ENCODE measurements at places on chromosomes 5 and 9.
A peak's percentile ranks its signal among the peaks of the same experiment; 100 is the strongest.

- DNase-seq = no peak
Measured at GRCh38 chr5:56148453-56148971, 84.6 kb downstream of the ANKRD55 start.

GRCh38 chr5:9189681-9190080 lies 356.2 kb downstream of the SEMA5A start:
- DNase-seq = no peak

GRCh38 chr9:98010445-98010844 lies 27.3 kb downstream of the ANP32B start:
- peak; percentile 11 for DNase-seq

DNA sequence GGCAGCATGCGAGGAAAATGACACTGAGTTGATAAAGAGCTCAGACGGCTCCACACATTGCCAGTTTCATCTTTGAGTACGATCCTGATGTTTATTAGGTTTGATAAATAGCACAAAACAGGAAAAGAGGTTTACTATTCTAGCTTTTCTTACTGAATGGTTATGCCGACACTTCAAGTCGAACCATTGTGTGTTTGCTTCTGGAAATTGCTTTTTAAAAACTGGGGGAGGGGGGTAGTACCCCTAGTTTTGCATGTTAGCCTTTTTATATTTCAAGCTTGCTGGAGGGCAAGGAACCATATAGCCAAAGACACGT lies 5.2 kb downstream of the PTCH1 start:
- DNase-seq = no peak

- no peak for DNase-seq
Measured at GRCh38 chr9:6450641-6451375, 37.8 kb downstream of the UHRF2 start.

GRCh38 chr9:121277518-121278295 lies 9.7 kb downstream of the GSN start:
- no peak for DNase-seq

DNA sequence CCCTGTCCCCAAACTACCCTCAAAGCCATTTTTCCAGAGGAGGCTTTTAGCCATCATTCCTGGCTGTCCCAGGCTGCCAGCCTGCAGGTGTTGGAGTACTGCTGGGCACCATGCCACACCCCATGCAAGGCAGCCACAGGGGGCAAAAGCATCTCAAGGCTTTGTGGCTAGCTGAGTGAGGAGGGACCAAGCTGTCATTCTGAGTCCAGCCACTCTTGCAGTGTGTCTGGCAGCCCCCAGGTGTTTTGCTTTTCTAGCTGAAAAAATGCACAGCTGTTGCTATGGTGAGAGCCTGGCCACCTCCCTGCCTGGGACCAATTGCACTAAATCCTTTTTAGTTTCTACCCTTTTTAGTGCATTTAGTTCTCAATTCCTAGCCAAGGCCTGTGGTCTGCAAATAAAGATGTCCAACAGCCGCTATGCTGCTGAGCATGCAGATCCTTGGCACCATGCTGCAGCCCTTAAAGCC lies 50.4 kb upstream of the PTGS1 start:
- no peak for DNase-seq

DNA sequence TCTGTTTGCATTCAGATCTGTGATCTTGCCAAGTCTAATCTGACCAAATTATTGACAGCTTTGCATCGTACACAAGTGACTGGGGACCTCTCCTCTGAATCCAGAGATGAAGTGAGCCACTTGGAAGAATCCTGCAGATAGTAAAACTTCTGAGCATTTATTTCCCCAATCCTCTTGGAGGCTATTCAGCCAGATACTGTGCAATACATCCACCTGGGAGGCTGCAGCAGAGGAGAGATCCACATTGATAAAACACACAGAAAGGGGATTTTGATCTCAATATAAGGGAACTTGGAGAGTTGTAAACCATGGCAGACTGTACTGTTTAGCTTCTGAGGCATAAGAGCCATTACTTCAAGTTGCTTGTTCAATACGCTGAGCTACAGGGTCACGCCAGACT lies 654.6 kb downstream of the MTRR start:
- DNase-seq = no peak

- DNase-seq = no peak
Measured at GRCh38 chr9:99181621-99182020, 40.1 kb downstream of the ALG2 start.

- no peak for DNase-seq
Measured at GRCh38 chr5:160605266-160605665, 183.6 kb downstream of the PTTG1 start.

- DNase-seq = no peak
Measured at GRCh38 chr9:110641293-110641692, 27.3 kb upstream of the MUSK start.

DNA sequence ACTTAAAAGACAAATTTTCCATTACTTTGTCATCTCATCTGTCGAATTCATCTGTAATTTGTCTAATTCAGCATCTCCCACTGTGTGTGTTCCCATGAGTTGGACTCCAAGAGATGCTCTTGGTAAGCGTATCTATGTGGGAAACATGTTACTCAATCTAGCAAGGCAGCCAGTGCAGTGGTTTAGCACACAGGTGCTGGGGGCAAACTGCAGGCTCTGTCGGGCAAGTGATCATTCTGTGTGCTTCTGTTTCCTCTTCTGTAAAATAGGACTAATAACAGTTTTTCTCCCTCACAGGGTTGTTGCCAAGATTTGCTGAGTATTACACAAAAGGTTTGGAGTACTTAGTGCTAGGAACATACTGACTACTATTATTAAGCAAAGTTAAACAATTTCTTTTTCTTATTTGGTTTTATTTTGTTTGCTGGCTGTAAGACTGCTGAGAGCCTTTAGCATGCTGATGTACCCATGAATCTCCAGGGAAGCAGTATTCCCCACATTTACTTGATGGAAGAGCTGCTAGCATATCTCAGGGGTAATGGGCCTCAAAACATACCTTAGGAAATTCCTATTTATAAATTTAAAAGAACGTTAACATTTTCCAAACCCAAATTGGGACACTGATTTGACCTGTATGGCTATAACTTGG lies 709 bp upstream of the GAPT start:
- DNase-seq = no peak

DNA sequence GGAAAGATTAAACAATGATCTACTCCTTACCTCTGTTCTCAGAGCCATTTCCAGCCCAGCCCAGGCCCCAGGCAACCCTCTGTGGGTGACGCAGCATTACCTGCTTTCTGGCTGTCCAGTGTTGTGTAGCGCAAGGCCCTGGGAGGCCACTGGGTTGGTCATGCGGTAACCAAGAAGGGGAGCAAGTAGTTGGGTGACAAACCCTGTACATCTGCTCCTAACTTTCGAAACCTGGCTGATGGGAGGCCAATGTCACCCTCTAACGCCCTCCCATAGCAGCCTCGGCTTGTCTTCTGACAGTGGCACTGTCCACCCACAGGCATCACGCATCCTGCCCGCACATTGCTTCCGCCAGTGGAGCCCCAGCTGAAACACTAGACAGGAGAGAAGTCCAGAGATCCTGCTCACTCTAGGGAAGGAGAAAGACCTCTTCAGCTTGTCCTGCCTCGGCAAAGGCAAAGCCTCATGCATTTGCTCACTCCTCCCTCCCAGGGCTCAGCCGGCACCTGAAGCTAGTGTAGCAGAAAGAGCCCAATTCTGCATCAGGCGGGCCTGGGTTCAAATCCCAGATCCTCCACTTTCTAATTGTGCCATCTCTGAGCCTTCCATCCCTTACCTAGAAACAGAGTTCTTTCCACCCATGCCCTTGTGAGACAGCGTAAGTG lies 94.6 kb downstream of the ADAMTS2 start:
- no peak for DNase-seq

- DNase-seq = no peak
Measured at GRCh38 chr5:177453852-177454396, 7.3 kb downstream of the PRR7 start.

DNA sequence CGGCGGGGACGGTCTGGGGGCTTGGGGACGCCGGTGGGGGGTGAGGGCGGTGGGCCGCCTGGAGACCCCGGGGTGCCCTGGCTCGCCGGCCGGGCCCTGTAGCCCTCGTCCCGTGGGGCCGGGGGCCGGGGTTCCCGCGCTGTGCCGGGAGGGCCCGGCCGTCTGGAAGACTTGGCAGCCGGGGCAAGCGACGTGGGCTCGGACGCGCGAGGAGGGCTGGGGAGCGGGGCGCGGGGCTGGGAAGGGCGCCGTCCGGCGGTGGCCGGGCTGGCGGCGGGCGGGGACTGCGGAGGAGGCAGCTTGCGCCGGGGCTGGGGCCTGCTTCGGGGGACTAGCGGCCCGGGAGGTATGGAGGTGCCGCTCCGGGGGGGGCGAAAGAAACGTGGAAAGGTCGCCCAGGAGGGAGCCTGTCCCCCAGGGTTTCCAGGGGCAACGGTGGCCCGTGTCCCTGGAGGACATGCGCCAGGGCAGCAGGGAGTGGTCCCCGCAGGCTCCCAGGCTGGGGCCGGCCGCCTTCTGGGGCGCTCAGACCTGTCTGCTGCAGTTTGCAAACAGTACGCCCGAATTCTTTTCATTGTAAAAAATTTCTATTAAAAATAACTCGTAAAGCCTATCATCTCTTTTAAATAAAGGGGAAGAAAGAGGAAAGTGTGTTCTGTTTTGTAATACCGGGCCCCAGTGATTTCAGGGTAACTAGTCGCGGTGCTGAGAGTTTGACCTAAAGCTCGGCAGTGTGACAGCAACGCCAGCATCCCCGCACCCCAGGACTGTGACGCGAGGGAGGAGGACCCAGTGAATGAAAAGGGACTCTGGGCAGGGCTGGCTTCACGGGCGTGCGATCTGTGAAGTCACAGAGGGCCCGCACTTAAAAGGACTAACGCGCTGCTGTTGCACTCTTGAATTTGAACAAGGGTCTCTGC lies 752 bp upstream of the ANKH start:
- DNase-seq = peak; percentile 51

- no peak for DNase-seq
Measured at GRCh38 chr5:127293373-127293772, 2.8 kb downstream of the MEGF10 start.

GRCh38 chr5:29005386-29005785 lies 1967.0 kb upstream of the CDH9 start:
- DNase-seq = no peak

DNA sequence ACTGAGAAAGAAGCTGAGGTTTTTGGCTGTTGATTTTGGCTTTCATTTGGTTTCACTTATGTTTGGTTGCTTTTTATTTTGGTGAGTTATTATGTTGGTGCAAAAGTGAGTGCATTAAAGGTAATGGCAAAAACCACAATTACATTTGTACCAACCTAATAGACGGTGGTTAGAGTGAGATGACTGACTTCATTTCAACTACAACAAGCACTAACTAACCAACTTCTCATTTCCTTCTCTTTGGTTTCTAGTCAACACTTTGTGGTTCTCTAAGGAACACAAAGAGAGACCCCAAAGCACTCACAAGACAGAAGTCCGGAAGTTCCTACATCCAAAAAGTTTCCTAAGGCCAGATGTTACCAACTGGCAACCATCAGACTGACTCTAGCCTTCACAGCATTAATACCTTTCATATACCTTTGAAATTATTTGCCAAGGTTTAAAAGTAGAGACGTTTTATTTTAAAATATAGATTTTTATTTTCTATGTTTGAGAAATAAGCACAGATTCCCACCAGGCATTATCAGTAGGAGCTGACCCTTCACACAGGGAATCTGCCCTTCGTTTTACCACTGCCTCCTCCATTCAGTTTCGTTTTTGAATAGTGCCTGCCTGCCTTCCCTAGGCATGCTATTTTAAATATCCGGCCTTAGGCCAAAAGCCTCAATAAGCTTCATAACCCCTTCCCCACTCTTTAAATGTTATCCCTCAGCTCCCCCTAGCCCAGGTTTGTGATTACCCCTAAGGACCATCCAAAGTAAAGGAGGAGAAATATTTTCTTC lies 301.1 kb upstream of the PTGER4 start:
- no peak for DNase-seq

DNA sequence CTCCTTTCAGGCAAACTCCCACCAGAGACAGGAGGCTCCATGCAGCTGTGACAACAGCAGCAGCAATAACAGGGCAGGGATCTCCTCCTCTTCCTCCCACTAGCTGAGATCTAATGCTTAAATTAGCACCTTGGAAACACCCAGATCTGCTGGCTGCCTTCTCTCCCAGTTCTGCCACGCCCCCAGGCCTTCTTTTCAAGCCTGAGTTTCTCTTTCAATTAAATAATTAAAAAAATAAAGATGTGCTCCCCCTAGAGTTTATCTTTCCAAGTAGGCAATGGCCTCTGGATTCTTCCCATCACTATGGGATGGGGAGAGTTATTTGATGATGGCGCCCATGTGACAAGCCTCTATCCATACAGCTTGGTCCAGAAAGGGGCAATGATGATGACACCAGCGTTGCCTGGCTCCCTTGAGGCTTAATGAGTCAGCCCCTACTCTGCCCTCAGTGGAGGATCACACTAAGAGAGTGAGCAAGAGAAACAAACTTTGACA lies 3.8 kb downstream of the FAM219A start:
- no peak for DNase-seq

- no peak for DNase-seq
Measured at GRCh38 chr9:2711716-2712115, 5.6 kb upstream of the KCNV2 start.

GRCh38 chr5:73115399-73116051 lies 4.8 kb upstream of the TMEM171 start:
- no peak for DNase-seq

GRCh38 chr5:95770830-95771708 lies 39.9 kb downstream of the RHOBTB3 start:
- no peak for DNase-seq

- no peak for DNase-seq
Measured at GRCh38 chr9:26802921-26803320, 89.7 kb downstream of the CAAP1 start.

GRCh38 chr5:67031692-67032091 lies 164.9 kb downstream of the CD180 start:
- no peak for DNase-seq

- no peak for DNase-seq
Measured at GRCh38 chr5:147930769-147931168, 24.4 kb upstream of the C5orf46 start.

DNA sequence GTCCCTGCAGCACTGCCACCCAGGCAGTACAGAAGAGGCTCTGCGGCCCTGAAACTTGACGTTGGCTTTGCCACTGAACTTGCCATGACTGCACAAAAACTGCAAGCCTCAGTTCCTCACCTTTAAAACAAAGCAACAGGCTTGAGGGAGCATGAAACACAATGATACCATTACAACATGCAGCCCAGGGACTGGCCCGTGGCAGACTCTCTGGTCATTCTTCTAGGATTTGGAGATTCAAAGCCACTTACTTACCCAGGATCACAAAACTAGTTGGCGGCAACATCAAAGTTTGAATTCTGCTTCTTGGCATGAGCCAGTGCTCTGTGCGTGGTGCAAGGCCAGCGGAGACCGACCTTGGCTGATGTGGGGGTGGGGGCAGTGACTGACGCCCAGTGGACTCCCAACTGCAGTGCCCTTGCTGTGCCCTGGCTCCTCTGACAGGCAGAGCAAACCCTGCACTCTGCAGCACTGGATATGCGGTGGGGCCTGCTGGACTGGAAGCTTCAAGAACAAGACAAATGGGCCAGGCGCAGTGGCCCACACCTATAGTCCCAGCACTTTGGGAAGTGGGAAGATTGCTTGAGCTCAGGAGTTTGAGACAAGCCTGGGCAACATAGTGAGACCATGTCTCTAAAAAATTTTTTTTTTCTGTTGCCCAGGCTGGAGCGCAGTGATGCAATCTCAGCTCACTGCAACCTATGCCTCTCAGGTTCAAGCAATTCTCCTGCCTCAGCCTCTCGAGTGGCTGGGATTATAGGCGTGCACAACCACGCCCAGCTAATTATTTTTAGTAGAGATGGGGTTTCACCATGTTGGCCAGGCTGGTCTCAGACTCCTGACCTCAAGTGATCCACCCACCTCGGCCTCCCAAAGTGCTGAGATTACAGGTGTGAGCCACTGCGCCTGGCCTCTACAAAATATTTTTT lies 18.9 kb downstream of the SQSTM1 start:
- no peak for DNase-seq

GRCh38 chr5:108028412-108028811 lies 353.5 kb downstream of the FBXL17 start:
- no peak for DNase-seq

Measured in activated gamma-delta T cell treated with Interleukin-2 at 50 U/mL for 16 hours (primary cell).